ENCODE measurements at places on chromosomes 6 and 20. TPM values are rescaled to one million over a fixed set of nuclear protein-coding genes. Genes with fewer than 3 reads are reported as not detected.

- ATAC-seq = peak; percentile 8
Measured at GRCh38 chr6:56690519-56691285, 48.0 kb upstream of the DST start.

- ATAC-seq = no peak
Measured at GRCh38 chr6:105573138-105573537, 170.3 kb upstream of the PREP start.

DNA sequence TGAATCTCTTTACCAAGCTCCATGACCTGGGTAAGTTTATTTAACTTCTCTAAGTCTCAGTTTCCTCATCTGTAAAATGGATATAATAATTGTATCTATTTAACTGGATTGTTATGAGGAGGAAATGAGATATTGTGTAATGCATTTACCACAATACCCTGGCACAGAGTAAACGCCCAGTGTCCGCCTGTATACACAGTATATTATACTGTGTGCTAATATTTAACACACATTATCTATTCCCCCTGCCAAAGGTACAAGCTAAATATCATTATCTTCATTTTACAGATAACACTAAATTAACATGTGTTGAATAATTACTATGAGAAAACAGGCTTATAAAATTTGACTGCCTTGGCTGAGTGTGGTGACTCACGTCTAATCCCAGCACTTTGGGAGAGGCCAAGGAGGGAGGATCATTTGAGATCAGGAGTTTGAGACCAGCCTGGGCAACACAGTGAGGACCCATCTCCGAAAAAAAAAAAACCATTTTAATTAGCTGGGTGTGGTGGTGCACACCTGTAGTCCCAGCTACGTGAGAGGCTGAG, 38.7 kb upstream of the TNFRSF21 start:
- no peak for ATAC-seq

DNA sequence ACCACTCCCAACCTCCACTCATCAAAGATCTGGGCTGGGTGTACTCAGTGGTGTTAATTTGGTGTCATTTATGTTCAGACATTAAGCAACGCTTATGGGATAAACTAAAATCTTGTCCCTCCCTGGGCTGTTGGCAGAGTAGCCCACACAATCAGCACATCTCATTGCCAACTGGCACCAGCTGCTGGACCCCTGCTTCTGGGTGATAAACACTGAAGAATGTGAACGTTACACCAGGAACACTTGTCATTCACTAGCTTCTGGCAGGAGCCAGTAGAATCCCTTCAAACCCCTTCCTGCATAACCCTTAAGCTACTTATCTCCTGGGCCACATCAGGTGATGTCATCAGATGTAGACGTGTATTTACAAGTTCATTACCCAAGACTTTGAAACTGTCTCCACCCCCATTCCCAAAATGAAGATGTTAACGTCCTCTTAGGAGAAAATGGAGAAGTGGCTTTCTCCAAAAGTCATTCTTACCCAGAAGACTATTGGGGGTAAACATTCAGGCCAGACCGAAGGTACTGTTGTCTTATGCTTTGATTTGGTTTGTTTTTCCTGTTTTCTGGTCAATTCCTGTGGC, 107.8 kb upstream of the CD93 start:
- ATAC-seq = no peak

Gene HTR1E
- 0.18 TPM for total RNA-seq
